ENCODE measurements at places on chromosomes 4 and X.

DNA sequence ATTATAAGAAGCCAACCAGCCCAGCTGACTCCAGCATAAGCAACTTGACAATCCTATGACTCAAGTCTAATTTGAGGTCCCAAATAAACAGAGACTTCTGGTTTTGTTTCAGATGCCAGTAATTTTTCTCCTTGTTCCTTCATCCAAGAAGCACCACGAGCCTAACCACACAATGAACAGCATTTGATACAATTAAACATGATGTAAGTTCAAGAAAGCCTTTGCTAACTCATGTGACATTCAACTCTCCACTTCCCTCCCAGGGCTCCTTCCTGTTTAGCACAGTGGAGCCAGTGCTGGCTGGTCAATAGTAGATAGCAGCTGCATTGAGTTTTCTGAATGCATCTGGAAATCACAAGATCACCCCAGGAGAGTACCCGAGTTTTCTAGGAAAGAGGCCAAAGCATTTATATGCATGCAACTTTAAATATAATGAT is 206.3 kb downstream of the ARHGAP24 start:
- DNase-seq, result peak; percentile 84

DNA sequence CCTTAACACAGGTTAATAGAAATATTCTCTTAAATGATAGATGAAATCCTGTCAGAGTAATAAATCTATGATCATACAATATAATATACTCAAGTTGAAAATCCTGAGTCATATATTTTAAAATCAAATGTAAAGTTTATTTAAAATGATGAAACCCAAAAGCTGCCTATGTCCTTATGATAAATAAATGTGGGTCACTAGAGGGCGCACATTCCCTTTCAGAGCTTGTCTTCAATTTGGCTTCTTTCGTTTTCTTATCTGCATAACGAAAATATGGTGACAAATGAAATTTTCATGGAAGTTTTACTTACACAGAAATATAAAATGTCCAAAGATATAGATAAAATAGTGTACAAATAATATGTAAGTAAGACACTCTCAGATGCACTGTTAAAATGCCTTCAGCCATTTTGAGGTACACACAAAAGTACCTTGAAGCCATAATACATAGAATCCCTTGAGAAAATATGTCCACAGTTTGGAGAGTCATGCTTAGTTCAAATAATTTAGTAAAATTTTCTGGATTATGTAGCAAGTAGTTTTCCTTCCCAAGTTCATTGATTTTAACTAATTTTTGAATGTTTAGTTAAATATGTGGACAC is 680.4 kb downstream of the DMD start:
- peak; percentile 21 for DNase-seq

DNA sequence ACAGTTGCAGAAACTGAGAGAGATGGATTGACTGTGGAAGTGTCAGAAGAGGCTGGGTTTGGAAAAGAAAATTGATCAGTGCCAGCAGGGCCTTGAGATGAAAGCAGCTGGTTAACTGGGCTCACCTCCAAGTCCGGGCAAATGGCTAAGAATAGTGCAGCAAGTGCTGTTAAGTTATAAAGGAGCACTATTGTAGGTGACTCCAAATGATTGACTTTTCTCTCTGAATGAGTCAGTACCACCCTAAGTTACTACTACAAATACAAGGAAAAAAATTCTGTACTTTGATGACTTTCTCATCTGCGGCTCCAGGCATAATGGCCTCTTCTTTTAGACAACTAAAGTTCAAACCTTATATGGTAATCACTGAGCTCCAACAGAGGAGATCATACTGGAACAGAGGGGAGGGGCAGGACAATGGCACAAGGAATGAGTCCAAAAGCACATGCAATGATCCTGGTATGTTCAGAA is 733.4 kb upstream of the INTU start:
- peak; percentile 76 for DNase-seq

DNA sequence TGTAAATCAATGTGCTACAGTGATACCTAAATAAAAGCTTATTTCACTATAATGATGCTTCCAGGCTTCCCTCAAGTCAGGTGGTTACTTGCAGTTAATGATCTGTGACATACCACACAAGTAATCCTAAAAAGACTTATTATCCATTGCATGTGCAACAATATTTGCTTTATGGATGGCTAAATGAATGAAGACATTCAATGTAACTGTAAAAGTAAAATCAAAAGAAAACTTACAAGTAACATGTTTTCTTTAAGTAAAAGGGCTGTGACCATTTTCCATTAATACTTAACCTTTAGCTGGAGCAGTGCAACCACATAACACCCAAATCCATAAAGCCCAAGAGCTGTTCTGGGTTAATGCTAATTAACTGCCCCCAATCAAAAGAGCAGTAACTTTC is 42.6 kb downstream of the RAB28 start:
- no peak for DNase-seq

- no peak for DNase-seq
Measured at GRCh38 chr4:99863804-99864203, 30.4 kb downstream of the LAMTOR3 start.

GRCh38 chr4:168765726-168766125 is 244.3 kb downstream of the CBR4 start:
- no peak for DNase-seq
